ENCODE measurements at places on chromosomes 1 and 21.

DNA sequence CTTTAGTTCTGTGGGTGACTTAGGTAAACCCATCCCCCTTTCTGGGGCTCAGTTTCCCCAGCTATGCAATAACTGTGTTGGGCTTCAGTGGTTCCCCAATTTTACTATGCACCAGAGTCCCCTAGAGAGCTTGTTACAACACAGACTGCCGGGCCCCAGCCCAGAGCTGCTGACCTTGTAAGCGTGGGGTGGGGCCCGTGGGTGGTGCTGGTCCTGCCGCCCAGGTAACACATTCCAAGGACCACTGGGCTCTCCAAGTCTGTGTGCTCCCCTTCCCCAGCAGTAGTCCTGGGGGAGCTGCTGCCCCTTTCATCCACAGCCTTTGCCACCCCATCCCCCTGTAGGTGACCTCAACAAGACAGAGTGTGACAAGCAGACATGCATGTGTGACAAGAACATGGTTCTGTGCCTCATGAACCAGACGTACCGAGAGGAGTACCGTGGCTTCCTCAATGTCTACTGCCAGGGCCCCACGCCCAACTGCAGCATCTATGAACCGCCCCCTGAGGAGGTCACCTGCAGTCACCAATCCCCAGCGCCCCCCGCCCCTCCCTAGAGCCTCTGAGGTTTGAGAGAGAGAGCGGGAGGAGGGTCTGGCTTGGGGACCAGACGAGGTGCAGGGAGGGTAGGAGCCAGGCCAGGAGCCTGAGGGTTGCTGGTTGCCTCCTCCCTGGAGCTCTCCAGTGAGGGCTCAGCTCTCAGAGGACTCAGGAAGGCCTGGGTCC is 8.9 kb downstream of the PLA2G2F start:
- DNase-seq = no peak

DNA sequence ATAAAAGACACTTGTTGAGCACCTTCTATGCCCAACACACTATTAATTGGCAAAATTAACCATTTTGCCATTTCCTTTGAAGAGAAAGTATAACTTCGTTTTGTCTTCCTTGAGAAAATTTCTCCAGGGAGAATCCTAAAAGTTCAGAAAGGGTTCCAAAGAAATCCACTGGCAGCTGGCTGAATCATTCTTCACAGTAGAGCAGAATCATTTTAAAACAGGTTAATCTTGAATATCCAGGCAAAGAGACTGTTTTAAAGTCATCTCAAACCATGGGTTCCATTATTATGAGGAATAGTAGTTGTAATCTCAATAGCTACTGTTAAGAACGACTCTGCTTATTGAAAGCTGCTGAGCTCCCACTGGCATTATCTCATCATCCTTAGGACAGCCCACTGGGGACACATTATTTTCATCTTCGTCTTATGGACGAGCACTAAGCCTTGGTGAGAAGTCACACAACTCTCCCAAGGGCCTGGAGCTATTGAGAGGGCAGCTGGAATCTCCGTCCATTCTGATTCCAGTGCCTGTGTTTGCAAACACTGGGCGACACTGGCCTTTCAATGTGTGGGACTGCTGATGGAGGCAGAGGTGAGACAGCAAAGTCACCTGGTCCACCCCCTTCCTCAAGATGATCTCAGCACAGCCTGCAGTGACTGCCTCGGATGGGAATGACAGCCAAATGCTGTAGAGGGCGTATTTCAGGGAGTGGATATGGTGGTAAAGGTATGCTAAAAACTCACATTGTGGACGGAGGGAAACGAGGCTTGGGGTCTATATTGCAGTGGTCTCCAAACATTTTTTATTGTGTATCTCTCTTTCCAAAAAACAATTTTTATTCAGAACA is 15.3 kb upstream of the PGBD5 start:
- DNase-seq = no peak

- DNase-seq = no peak
Measured at GRCh38 chr1:17270891-17271765, 22.2 kb downstream of the PADI3 start.

- DNase-seq = no peak
Measured at GRCh38 chr1:18541046-18541795, 60.5 kb downstream of the KLHDC7A start.

- no peak for DNase-seq
Measured at GRCh38 chr1:41485605-41486004, 1.1 kb upstream of the EDN2 start.

- DNase-seq = no peak
Measured at GRCh38 chr1:175514387-175514953, 228.9 kb downstream of the TNR start.

- DNase-seq = no peak
Measured at GRCh38 chr1:14441302-14441741, 157.2 kb upstream of the KAZN start.

GRCh38 chr1:91697861-91698260 is 188.1 kb downstream of the TGFBR3 start:
- no peak for DNase-seq

GRCh38 chr1:234486858-234487840 is 8.2 kb upstream of the TARBP1 start:
- no peak for DNase-seq

DNA sequence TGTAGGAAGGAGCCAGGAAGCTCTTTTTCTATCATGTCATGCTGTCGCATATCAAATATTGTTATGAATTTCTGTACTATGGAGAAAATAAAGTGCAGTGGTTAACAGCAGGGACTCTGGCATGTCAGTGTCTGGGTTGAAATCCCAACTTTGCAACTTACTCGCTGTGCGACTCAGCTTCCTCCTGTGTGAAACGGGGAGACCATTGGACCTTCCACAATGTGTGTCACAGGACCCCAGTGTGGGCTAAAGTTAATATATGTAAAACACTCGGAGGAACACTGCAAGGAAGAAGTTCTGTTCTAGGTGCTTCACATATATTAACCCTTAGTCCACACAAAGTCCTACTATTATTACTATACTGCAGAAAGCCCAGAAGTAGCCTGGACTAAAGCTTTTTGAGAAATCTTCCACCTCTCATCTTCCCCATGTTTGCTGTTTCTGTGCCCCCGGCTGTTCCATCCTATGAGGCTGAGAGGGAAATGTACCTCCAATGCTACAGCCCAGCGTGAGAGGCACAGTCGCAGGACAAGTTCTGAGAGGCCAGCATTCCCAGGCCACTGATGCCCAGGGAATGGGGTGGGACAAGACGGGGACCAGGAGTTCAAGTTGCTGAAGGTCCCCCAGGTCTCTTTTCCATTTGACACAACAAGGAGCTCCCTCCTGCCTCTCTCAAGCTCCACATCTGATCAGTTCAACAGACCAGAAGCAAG is 1.9 kb downstream of the CHIT1 start:
- no peak for DNase-seq

DNA sequence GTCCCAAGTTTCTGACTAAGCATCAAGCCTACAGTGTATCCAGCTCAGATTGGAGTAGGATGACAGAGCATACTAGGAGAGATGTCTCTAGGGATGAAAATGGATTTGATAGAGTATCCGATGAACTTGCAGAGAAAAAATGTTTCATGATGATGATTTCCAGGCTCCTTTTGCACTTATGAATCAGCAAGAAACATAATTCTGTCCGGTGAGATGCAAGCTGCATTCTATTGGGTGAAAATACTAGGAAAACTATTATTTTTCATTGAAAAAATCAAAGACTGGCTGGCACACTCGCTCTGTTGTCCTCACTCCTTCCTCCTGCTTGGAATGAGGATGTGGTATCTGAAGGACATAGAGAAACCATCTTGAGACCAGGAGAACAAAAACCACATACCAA is 35.4 kb upstream of the RAB3GAP2 start:
- no peak for DNase-seq

DNA sequence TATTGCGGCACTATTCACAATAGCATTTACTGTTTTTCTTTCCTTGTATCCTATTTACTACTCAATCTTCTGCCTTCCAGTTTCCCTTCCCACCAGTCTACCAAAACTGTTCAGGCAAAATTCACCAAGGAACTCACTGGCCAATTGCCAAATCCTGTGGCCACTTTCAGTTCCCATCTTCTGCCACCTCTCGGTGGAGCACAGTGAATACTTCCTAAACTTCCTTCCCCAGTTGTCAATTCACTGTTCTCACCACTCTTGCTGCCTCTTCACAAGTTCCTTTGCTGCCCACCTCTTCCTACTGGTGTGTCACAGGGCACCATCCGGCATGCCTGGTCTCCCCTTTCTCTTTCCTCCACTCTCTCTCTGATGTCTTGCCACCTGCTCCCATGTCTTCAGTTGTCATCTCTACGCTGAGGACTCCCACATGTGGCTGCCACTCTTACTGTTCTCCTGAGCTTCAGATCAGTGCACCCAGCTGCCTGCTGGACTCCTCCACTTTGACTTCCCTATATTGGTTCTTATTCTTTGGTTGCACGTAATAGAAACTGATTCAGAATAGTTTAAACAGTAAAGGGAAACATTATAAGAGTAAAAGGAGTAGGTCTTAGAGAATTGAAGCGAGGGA is 114.4 kb downstream of the PIK3R3 start:
- no peak for DNase-seq

- no peak for DNase-seq
Measured at GRCh38 chr1:54163051-54163450, 10.3 kb upstream of the CDCP2 start.

DNA sequence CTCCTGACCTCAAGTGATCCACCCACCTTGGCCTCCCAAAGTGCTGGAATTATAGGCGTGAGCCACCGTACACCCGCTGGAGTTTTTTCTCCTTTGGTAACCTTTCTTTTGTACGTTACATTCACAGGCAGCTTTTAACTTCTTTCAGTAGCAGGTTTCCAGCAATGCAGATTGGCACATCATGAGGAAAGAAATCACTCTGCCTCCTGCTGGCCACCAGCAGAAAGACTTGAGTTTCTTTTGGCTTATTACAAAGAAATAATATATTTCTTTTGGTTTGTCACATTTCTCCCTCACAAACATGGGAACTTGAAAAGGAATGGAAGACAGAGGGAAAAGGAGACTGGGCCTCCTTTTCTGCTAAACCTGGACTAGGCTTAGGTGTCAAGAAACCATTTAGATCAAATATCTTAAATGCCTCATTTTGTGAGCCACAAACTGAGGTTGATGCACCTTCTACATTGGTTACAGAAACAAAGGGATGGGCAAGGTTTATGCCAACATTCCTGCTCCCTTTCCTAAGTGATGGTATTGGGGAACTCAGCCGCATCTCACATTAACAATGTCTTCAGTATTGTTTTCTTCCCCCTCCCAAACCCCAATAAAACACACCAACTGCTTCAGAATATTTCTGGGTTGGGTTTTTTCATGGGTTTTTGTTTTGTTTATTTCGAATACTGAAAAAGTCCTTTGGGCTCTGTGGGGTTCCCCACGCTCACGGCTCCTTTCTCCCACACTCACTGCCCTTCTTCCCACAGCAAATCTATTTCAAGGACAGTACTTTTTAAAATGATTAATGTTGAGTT is 7.7 kb downstream of the ENSA start:
- DNase-seq = peak; percentile 51

GRCh38 chr1:37306461-37306860 is 167.9 kb upstream of the ZC3H12A start:
- no peak for DNase-seq

DNA sequence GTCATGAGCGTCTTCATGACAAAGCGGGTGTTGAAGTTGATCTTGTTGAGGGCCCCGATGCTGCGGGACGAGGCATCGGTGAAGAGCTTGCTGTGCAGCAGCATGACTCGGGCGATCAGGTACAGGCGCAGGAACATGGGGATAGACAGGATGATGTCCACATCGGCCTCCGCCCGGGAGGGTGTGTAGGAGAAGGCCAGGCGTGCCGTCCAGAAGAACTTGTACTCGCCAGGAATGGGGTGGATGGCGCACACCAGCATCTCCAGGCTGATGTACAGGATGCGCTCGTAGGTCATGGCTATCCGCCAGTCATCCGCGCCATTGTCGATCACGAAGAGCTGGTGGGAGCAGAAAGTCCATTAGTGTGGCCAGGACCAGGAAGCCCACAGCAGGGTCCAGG is 98.0 kb downstream of the KCNN3 start:
- DNase-seq = no peak

DNA sequence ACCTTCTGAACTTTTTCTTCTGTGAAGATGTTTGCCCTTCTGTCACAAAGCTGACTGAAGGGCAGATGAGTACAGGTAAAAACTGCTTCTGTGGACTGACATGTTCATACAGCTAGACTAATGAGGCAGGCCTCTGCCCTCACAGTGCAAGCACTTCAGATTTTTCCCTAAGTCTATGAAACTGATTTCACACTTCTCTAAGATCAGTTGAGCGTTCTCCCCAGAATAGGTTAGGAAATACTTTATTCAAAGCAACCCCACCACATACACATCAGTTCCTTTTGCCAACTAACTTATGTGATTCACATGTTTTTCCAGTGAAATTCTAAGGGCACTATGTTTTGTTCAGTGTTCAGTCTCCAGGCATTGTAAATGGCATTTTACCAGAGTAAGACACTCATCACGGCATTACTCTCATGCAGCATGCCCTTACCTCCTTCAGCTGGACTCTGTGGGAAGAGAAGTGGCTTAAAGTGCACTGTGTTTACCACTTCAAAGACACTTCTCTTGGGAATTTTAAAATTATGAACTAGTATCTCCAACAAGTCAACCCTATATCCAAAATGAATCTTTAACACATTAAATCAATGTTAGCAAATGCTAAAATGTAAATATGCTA is 5.4 kb upstream of the PSMG1 start:
- DNase-seq = no peak

DNA sequence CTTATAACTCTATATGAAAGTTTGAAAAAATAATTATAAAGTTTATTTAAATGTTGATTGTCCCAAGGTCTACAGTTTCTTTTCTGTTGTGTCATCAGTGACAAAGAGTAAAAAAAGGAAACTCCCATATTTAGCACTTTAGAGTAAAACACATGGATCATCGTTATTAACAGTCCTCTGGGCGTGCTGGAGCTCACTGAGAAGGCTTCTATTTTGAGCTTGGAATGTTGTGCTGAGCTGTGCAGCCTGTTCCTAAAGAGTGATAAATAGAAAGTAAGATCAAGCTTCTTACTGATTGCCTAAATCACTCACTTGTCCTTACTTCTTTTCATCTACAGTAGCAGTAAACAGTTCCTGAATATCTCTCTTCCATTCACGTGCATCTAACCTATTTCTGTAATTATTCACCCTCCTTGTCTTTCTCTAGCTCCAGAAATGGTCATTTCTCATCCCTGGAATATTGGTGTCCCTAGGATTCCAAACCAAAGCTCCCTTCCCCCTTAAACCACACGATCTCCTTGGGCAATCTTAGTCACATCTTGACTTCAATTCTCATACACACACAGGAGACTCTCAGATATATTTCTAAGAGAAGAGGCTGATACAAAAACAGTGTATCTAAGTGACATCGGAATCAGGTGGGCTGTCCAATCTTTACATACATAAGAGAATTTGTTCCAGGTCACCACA is 11.9 kb downstream of the GBP5 start:
- no peak for DNase-seq

DNA sequence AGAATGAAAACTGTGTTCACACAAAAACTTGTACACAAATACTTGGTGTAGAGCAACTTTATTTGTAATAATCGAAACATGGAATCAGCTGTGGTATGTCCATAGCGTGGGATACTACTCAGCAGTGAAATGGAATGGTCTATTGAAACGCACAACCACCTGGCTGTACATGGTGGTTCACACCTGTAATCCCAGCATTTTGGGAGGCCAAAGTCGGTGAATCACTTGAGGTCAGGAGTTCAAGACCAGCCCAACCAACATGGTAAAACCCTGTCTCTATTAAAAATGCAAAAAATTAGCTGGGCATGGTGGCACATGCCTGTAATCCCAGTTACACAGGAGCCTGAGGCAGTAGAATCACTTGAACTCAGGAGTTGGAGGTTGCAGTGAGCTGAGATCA is 356.8 kb downstream of the RYR2 start:
- DNase-seq = no peak
